ENCODE measurements at places on chromosomes 7 and 10.

- DNase-seq = no peak
- no peak overlapping the region for H3K4me3 ChIP-seq
- H3K27me3 ChIP-seq = no peaks in the 10 kb centered on the region
- H3K27ac ChIP-seq = peak overlapping the region; percentile 23
These were observed 138.5 kb downstream of the ARID5B start for GRCh38 chr10:62039954-62040353.

GRCh38 chr10:117503244-117504205, 39.0 kb upstream of the EMX2 start:
- no peak overlapping the region for H3K27ac ChIP-seq
- peaks cover 5% of the 10 kb centered on the region for H3K27me3 ChIP-seq
- H3K4me1 ChIP-seq = no peaks in the 10 kb centered on the region
- H3K36me3 ChIP-seq = no peaks in the 10 kb centered on the region
- no peak overlapping the region for H3K4me3 ChIP-seq

GRCh38 chr7:47581804-47582763, at the start of gene TNS3:
TNS3 (minus strand) TSS chr7:47582111; CDS start chr7:47439636, 142,475 bp downstream.
- no peak within 1 kb of the TSS for H3K4me3 ChIP-seq
- H3K27me3 ChIP-seq = peaks cover 28% of the 10 kb centered on the region
- H3K27ac ChIP-seq = no peak within 1 kb of the TSS
- DNase-seq = no peak
- H3K36me3 ChIP-seq = no peaks in the 10 kb centered on the region

- DNase-seq = no peak
- no peaks in the 10 kb centered on the region for H3K4me1 ChIP-seq
- no peaks in the 10 kb centered on the region for H3K27me3 ChIP-seq
- H3K27ac ChIP-seq = no peak overlapping the region
These were observed 4.0 kb upstream of the MMP21 start for GRCh38 chr10:125779403-125780327.

GRCh38 chr10:44809647-44810046, 101.5 kb upstream of the TMEM72 start:
- DNase-seq = no peak
- H3K36me3 ChIP-seq = no peaks in the 10 kb centered on the region
- H3K4me3 ChIP-seq = no peak overlapping the region
- H3K27ac ChIP-seq = no peak overlapping the region
- peaks cover 4% of the 10 kb centered on the region for H3K27me3 ChIP-seq

GRCh38 chr10:31808258-31809218, 120.1 kb downstream of the ARHGAP12 start:
- no peaks in the 10 kb centered on the region for H3K36me3 ChIP-seq
- H3K27me3 ChIP-seq = no peaks in the 10 kb centered on the region
- DNase-seq = peak; percentile 28
- H3K4me3 ChIP-seq = peak overlapping the region; percentile 53
- H3K4me1 ChIP-seq = peaks cover 7% of the 10 kb centered on the region

GRCh38 chr10:91756286-91756685, 41.9 kb upstream of the TNKS2 start:
- DNase-seq = no peak
- no peak overlapping the region for H3K4me3 ChIP-seq
- no peaks in the 10 kb centered on the region for H3K4me1 ChIP-seq
- H3K27me3 ChIP-seq = peaks cover 27% of the 10 kb centered on the region
- no peaks in the 10 kb centered on the region for H3K36me3 ChIP-seq

DNA sequence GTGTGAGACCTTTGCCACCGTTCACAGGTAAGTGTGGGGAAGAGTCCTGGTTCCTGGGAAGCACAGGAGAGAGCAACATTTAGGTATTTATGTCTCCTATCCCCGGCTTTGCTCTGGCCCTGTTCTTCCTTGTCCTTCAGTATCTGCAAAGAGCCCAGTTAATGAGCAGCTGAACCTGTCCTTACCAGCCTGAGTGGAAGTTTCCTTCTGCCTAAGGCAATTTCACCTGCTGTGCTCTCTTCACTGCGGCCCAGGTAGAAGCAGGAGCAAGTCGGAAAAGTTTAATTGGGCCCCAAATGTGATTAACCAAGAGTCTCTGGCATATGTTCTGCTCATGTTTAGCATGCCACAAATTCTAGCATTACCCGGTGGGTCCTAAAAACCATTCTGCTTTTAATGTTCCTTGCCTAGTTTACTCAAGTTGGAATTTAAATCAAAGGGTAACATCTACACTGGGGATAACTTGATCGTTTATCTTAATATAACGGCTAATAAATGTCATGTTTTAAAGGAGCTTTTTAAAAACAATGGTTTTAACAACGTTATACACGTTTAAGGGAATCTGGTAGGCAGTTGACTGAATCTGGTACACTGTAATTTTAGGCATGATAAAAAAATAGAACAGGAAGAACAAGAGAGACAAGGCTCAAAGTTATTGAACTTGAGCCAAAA, 817.1 kb downstream of the TYW1 start:
- H3K36me3 ChIP-seq = no peaks in the 10 kb centered on the region
- no peaks in the 10 kb centered on the region for H3K4me1 ChIP-seq
- no peak overlapping the region for H3K4me3 ChIP-seq
- H3K27me3 ChIP-seq = no peaks in the 10 kb centered on the region

- H3K4me3 ChIP-seq = no peak overlapping the region
- H3K27ac ChIP-seq = no peak overlapping the region
These were observed 118.6 kb upstream of the FRMD4A start for GRCh38 chr10:14449293-14449815.

GRCh38 chr7:71558806-71559613, 427.1 kb downstream of the GALNT17 start:
- H3K27ac ChIP-seq = no peak overlapping the region
- no peak overlapping the region for H3K4me3 ChIP-seq
- H3K27me3 ChIP-seq = no peaks in the 10 kb centered on the region
- DNase-seq = no peak
- H3K36me3 ChIP-seq = no peaks in the 10 kb centered on the region

GRCh38 chr10:129525401-129525801, 58.4 kb downstream of the MGMT start:
- no peak overlapping the region for H3K4me3 ChIP-seq
- H3K36me3 ChIP-seq = peaks cover 9% of the 10 kb centered on the region
- no peaks in the 10 kb centered on the region for H3K27me3 ChIP-seq
- no peaks in the 10 kb centered on the region for H3K4me1 ChIP-seq
- DNase-seq = no peak

DNA sequence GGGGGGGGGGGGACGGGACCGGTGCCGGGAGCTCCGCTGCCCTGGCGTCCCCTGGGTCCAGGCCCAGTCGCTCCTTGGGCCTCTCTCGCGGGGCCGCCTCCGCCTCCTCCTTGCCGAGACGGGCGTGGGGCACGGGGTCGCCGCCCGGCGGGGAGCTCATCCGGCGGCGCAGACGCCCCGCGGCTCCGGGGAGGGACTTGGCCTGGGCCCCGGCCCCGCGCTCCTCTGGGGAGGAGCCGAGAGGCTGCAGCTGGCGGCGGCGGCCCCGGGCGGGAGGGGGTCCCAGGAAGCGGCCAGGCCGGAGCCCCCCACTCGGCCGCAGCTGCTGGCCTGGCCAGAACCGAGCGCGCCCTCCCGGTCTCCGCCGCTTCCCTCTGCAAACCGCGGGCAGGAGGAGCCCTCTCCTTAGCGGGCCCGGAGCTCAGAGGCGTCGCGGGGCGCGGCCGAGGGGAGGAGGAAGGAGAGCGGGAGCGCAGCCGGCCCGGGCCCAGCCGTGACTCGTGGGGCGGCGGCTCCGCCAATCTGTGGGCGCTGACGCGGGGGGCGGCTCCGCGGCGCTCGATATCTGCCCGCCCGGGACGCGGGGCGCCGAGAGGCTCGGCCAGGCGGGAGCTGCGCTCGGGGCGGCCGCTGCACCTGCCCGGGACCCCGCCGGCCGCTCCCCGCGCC, at the start of gene FAM20C:
Gene FAM20C (plus strand): TSS at position 591 of the 669 bp plus-strand sequence. CDS start 629 bp downstream, outside the sequence.
- peak within 1 kb of the TSS; percentile 13 for H3K27ac ChIP-seq
- no peaks in the 10 kb centered on the region for H3K36me3 ChIP-seq
- H3K27me3 ChIP-seq = peaks cover 34% of the 10 kb centered on the region
- DNase-seq = peak; percentile 37
- peak within 1 kb of the TSS; percentile 36 for H3K4me3 ChIP-seq
- peaks cover 2% of the 10 kb centered on the region for H3K4me1 ChIP-seq

DNA sequence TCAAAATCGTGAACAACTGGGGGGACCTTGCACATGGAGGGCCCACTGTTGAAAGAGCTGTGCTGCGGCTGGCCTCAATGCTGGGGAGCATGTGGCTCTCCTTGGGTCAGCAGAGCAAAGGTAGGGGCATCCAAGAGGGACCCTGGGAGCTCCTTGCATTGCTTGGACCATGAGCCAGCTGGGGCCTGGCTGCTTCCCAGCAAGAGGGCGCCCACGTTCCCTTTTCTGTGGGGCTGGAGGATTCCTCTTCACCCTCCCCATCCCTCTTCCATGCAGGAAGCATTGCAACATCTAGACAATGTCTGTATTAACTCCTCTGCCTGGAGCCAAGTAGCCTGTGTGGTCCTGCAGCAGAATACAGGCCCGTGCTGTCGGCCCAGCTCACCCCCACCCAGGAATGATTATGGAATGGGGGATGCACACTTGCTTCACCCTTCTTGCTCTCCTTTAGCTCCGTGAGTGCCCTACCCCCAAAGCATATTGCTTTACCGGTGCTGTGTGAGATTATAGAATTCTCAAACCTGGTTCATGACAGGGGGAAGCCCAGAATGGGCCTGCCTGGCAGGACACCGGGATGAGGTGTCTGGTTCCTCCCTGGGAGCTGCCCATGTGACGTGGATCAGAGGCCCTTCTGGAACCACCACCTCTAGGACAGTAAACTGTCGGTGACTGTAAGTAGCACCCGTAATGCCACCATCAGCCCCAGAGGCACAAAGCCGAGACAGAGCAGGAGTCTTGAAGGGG, 61.9 kb downstream of the SYPL1 start:
- no peak overlapping the region for H3K4me3 ChIP-seq
- no peak overlapping the region for H3K27ac ChIP-seq
- no peaks in the 10 kb centered on the region for H3K36me3 ChIP-seq
- H3K27me3 ChIP-seq = peaks cover 7% of the 10 kb centered on the region

DNA sequence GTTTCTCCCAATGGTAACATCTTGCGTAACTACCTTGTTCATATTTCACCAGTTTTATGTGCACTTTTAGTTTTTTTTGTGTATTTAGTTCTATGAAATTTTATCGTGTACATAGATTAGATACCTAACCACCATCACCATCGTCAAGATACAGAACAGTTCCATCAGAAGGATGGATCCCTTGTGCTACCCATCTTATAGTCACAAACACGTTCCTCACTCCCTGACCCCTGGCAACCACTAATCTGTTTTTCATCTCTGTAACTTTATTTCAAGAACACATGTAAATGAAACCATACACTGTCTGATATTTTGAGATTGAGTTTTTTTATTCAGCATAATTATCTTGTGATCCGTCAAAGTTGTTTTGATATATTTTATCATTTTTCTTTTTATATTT, 29.9 kb downstream of the FANK1 start:
- H3K4me1 ChIP-seq = no peaks in the 10 kb centered on the region
- no peak for DNase-seq

DNA sequence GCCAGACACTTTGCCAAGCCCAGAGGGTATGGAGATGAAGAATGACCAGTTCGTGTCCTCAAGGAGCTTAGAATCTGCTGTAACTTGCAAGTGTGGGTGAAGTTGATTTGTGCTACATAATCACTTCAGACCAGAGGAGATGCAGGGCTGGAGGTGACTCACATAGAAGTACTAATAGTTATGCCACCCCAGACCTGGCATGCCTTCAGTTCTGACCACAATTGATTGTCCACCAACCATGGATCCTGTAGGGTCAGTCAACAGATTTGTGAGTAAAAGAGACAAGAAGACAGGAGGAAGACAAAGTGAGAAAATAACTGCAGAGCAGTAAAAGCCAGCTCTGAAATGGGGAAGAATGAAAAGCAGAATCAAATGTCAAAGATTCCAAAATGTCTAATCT, 51.2 kb upstream of the BMPER start:
- H3K4me1 ChIP-seq = no peaks in the 10 kb centered on the region
- DNase-seq = no peak
- H3K27me3 ChIP-seq = peaks cover 3% of the 10 kb centered on the region
- no peak overlapping the region for H3K27ac ChIP-seq

- no peak within 1 kb of the TSS for H3K4me3 ChIP-seq
- no peaks in the 10 kb centered on the region for H3K36me3 ChIP-seq
- peaks cover 7% of the 10 kb centered on the region for H3K4me1 ChIP-seq
- H3K27me3 ChIP-seq = no peaks in the 10 kb centered on the region
These were observed at the start of gene TMEM225B for GRCh38 chr7:99597762-99598501. TMEM225B (plus strand) TSS chr7:99598267; CDS start chr7:99604389, 6,122 bp downstream.

- no peak overlapping the region for H3K27ac ChIP-seq
- no peak overlapping the region for H3K4me3 ChIP-seq
- H3K4me1 ChIP-seq = peaks cover 5% of the 10 kb centered on the region
- no peaks in the 10 kb centered on the region for H3K27me3 ChIP-seq
- no peaks in the 10 kb centered on the region for H3K36me3 ChIP-seq
These were observed 240.0 kb downstream of the ARHGAP21 start for GRCh38 chr10:24483701-24484100.

GRCh38 chr10:49114718-49115014, 656 bp downstream of the VSTM4 start:
- H3K4me1 ChIP-seq = peaks cover 8% of the 10 kb centered on the region
- H3K36me3 ChIP-seq = no peaks in the 10 kb centered on the region
- no peak overlapping the region for H3K27ac ChIP-seq
- H3K27me3 ChIP-seq = peaks cover 52% of the 10 kb centered on the region

DNA sequence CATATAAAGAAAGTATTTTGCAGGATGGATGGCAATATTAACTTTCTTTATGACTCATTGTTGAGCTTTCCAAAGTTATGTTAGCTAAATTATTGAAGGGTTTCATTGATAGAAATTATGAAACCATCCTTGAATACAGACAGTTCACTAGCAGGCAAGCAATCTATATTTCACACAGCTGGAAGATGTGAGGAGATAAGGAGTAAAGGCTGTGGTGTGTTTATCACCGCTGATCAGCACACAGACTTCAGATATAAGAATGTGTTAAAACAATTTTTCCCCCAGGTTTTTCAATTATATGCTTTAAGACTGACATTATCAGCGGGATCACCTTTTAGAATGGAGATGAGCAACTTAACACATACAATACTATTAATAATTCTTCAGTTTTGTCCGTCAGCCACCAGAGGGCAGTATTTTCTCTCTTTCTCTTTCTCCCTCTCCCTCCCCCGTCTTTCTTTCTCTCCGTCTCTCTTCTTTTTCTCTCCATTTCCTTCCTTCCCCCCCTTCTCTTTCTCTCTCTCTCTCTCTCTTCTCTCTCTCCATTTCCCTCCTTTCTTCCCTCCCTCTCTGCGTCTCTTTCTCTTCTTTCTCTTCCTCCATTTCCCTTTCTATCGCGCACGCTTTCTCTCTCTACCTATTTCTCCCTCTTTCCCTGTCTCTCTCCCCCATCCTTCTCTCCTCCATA, 62.9 kb upstream of the FAM171A1 start:
- no peaks in the 10 kb centered on the region for H3K36me3 ChIP-seq
- H3K27ac ChIP-seq = no peak overlapping the region
- H3K4me3 ChIP-seq = peak overlapping the region; percentile 56
- H3K4me1 ChIP-seq = peaks cover 1% of the 10 kb centered on the region

DNA sequence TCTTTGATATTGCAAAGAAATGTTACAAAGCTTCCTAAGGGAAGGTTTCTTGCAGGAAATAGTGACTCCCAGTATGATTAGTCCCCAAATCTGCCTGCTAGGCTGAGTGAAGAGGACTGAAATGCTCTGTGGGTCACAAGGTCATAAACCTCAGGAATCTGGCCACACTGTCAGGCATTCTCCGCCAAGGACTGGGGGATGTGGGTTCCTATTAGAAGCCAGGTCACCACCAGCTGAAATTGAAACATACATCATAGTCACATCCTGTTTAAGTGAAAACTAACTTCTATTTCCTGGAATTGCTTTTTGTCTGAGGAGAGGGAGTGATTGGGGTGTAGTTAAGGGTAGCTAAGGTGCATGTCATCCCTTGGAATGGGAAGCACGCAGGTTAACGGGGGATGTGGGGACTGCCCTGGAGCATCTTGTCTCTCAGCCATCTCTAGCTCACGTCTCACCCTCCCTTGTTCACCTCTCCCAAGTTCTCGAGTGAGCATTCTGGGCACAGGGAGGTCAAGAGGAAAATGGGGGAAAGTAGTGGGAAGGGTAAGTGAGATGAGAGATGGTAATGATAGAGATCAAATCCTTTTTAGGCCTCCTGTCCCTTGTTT, 12.0 kb upstream of the GSAP start:
- H3K27ac ChIP-seq = peak overlapping the region; percentile 81
- H3K4me3 ChIP-seq = no peak overlapping the region
- peaks cover 8% of the 10 kb centered on the region for H3K27me3 ChIP-seq
- no peaks in the 10 kb centered on the region for H3K36me3 ChIP-seq
